ENCODE measurements at places on chromosomes 16 and 17. TPM values are rescaled to one million over a fixed set of nuclear protein-coding genes. Genes with fewer than 3 reads are reported as not detected.

Gene CAMTA2
- total RNA-seq, result 41.6 TPM

Gene NPIPA3
- total RNA-seq, result 1.6 TPM

Gene HGS
- 118 TPM for total RNA-seq

Gene AKAP10
- total RNA-seq, result 36.0 TPM

Gene HS3ST6
- not detected for total RNA-seq

Gene DBNDD1
- total RNA-seq, result 2.8 TPM

Gene KCNJ12
- not detected for total RNA-seq

DNA sequence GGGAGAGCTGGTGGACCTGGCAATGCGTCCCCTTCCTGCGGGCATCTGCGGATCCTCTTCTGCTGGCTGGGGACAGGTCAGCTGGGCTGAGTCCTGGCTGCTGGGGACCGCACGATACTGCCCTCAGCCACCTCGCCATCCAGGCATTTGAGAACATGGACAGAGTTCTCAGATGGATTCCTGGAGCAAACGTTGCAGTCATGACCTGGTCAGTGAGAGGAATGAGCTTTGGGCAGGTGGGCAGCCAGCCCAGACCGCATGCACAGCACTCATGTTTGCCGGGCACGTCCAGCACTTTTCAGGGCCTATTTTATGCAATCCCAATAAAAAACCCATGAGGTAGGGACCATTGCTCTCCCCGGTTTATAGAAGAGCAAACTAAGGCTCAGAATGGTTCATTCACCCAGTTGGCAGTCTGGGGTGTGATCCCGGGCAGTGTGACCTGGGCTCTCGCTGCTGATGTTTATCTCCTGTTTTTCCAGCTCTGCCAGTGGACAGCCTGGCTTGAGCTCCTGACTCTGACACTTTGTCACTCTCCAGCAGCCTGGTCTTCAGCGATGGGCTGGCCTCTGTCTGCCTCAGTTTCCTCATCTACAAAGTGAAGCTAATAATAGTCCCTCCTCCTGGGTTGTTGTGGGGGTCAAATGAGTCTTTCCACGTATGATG is 294.7 kb downstream of the IRF8 start:
- H3K36me3 ChIP-seq, result no peaks in the 10 kb centered on the region
- H3K4me1 ChIP-seq, result no peaks in the 10 kb centered on the region
- no peak for DNase-seq
- no peak overlapping the region for H3K4me3 ChIP-seq
- H3K27ac ChIP-seq, result no peak overlapping the region
- H3K27me3 ChIP-seq, result peaks cover 53% of the 10 kb centered on the region

DNA sequence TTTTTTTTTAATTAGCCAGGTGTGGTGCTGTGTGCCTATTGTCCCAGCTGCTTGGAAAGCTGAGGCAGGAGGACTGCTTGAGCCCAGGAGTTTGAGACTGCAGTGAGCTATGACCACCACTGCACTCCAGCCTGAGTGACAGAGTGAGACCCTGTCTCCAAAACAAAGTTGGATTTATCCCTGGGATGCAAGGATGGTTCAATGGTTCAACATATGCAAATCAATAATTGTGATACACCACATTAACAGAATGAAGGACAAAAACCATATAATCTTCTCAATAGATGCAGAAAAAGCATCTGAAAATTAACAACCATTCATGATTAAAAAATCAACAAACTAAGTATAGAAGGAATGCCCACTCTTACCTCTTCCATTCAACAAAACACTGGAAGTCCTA is 33.5 kb downstream of the CDR2 start:
- no peaks in the 10 kb centered on the region for H3K4me1 ChIP-seq
- no peaks in the 10 kb centered on the region for H3K27me3 ChIP-seq
- no peak for DNase-seq
- no peak overlapping the region for H3K27ac ChIP-seq
- no peak overlapping the region for H3K4me3 ChIP-seq

DNA sequence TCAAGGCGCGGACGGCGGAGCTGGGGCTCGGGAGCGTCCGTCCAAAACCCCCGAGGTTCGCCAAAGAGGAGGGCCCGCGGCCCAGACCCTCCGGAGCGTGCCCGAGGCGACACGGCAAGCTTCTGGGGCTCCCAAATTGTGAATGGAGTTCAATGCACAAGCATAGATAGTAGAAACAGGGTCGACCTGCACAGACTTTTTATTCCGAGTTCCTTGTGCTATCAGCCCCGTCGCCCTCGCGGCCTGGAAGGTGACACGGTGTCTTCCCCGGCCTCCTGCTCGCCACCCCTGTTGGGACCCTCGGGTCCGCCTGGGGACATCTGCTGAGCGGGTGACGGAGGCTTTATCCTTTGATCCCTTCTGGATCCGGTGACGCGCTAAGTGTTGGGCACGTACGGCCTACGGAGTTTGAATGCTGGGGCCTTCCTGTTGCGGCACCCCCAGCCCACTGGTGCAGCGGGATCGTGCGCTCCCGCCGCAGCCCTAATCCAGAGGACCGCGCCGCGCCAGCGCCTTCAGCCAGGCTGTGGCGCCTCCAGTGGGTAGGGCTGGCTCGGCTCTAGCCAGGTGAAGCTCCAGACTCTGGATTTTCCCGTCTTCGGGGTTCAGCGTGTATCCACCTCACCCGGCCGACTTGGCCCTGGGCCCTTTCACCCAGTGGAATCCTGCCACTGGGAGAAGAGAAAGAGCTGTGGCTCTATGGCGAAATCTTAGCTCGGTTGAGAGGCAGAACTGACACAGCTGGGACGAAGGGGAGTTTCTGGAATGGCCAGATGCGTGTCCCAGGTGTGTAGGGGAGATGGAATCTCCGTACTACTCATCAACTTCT is 17.0 kb upstream of the NTN1 start:
- H3K27me3 ChIP-seq, result peaks cover 45% of the 10 kb centered on the region
- no peaks in the 10 kb centered on the region for H3K36me3 ChIP-seq
- H3K27ac ChIP-seq, result no peak overlapping the region
- H3K4me1 ChIP-seq, result peaks cover 20% of the 10 kb centered on the region

DNA sequence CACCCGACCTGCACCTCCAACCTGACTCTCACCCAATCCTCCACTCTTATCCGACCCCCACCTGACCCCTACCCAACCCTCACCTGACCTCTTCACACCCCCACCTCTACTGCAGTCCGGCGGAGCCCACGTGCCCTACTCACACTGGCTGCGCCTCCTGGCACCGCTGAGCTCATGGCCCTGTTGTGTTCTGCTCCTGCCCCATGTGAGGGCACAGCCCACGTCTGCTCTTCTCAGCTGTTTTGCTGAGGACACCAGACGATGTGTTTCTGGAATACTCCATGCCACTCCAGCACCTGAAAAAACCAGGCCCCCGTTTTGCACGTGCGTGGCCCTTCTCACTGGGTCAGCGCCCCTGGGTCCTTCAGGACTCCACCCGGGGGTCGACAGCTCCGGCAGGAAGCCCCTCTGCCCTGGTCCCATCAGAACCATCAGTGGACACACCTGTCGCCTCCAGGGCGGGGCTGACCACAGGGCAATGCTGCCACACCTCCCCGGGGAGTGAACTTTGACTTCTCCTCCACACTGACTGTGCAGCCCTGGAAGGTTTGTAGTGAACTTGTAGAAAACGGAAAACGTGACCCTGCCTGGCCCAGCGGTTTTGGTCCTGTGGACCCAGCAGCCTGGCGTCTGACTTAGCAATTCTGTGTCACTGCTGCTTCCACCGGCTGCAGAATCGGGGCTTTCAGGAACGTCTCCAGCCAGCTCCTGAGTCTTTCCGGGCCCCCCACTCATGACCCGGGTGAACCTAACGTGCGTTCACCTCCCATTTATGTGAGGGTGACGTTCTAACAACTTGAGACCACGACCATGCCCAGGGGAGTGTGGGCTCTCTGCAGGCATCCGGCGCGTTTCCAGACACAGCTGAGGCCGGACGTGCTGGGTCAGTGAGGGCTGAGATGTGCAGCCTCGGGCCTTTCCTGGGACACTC is 5.7 kb upstream of the RAB40B start:
- no peak overlapping the region for H3K27ac ChIP-seq
- DNase-seq, result no peak
- no peaks in the 10 kb centered on the region for H3K36me3 ChIP-seq
- H3K4me1 ChIP-seq, result peaks cover 4% of the 10 kb centered on the region
- H3K27me3 ChIP-seq, result no peaks in the 10 kb centered on the region

- H3K36me3 ChIP-seq, result no peaks in the 10 kb centered on the region
- peaks cover 2% of the 10 kb centered on the region for H3K27me3 ChIP-seq
- no peak overlapping the region for H3K4me3 ChIP-seq
- no peak overlapping the region for H3K27ac ChIP-seq
These were observed 6.4 kb upstream of the SOCS3 start for GRCh38 chr17:78366109-78366848.

GRCh38 chr17:7992516-7992915 is 9.9 kb upstream of the GUCY2D start:
- peaks cover 21% of the 10 kb centered on the region for H3K4me1 ChIP-seq
- H3K4me3 ChIP-seq, result no peak overlapping the region
- no peak for DNase-seq
- no peak overlapping the region for H3K27ac ChIP-seq
- no peaks in the 10 kb centered on the region for H3K27me3 ChIP-seq

DNA sequence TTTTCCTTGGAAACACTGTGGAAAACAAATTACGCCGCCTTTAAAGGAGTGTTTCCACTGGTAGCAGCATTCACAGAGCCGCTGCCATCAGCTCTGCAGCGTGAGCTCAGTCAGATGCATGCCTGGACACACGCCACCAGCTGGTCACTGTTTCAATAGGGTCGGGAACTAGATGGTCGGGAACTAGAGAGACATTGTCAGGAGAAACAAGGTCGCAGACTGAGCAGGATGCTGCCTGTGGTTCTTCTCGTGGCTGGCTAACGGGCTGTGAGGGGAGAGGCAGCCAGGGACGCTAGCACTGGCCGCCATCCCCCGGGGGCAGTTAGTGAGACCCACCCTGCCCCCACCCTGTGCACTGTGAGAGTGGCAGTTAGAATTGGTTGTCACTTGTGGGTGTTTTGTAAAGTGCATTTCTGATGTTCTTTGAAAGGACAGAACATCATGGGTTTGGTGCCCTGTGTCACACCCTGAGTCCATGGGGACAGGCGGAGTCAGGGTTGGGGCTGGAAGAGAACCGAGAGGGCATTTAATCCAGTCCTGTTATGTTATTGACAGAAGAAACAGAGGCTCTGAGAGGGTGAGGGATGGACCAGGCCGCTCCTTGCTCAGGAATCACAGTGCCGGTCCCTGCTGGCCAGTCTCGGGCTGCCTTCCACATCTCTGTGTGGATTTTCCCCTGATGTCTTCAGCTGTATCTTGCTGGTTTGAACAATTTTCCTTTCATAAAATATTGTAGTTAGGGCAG is 86.3 kb downstream of the SPECC1 start:
- H3K27me3 ChIP-seq, result no peaks in the 10 kb centered on the region
- no peak overlapping the region for H3K4me3 ChIP-seq
- H3K4me1 ChIP-seq, result no peaks in the 10 kb centered on the region
- no peaks in the 10 kb centered on the region for H3K36me3 ChIP-seq

DNA sequence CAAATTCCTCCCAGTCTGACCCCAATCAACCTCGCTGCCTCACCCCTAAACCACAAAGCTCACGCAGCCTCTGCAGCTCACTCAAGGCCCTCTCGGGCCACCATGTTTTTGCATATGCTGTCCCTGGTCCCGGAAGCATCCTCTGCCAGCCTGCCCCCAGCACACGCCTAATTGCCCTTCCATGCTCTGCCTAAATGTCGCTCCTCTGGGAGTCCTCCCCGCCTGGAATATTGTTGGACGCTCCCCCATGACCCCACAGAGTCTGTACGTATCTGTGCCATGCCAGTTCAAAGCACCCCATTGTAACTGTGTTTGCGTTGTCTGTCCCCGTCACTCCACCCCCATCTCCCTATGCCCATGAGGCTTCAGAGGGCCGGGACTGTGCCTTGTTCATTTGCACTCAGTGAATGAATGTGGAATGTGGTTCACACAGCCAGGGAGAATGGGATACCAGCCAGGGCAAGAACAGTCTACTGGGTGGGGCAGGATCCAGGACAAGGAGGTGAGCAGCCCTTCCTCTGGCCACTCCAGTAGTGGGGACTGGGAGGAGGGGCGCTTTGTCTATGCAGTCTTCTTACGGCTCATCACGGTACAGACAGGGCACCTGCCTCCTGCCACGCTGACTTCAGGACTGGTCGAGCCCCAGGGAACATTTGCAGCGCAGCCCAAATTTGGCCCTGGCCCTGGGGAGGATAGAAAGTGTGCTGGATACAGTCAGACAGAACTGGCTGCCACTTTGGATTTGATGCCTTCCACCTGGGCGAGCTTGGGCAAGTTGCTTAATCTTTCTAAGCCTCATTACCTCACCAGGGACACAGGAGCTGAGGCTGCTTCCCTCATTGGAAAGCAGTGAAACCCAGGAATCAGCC is 48.5 kb downstream of the NOS2 start:
- H3K27ac ChIP-seq, result no peak overlapping the region
- H3K4me3 ChIP-seq, result no peak overlapping the region
- no peaks in the 10 kb centered on the region for H3K27me3 ChIP-seq

DNA sequence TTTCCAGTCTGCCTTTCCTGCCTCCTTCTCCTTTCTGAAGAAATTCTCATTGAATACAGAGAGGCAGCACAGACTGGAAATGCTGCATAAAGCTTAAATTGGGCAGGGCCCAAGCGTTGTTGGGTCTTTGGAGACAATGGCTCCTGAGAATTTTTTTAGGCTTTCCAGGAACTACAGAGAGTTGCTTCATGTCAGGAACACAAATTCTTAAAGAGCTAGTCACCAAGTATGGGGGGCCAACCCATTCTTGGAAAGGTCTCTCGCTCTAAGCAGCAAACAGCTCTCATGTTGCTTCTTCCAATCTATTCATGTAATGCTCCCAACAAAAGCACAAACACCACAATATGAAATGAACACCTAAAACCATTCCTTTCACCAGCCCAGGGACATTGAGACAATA is 6.9 kb downstream of the HNF1B start:
- H3K36me3 ChIP-seq, result no peaks in the 10 kb centered on the region
- no peak for DNase-seq
- peaks cover 12% of the 10 kb centered on the region for H3K4me1 ChIP-seq
- H3K27me3 ChIP-seq, result peaks cover 43% of the 10 kb centered on the region

GRCh38 chr16:29926711-29927052 is 656 bp upstream of the KCTD13 start:
- H3K4me3 ChIP-seq, result peak overlapping the region; percentile 74
- DNase-seq, result no peak
- peaks cover 15% of the 10 kb centered on the region for H3K36me3 ChIP-seq
- peak overlapping the region; percentile 72 for H3K27ac ChIP-seq

DNA sequence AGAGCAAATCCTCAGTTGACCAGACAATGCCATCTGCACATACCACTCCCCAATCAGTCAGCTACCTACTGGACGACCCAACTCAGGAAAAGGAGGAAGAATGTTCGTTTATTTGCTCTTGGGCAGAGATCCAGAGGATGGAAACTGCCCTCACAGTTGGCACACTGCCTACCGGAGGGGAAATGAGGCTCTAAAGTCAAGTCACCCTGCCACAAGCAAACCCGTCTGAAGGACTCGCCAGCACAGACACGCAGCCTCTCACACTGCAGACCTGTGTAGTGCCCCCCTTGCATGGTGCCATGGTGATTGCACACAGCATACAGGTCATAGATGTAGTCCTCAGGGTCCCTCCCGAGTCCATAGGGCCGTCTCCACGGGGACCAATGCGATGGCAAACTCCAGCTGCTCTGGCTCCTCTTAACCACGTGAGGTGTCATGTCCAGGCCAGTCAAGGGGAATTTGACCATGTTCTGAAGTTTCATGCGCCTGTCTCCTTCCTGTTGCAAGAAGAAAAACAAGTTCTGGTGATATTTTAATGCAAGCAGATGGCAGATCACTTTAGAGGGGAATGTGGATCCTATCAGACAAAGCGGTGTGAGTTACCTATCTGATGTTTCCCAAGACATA is 69.5 kb downstream of the USP31 start:
- DNase-seq, result no peak
- no peak overlapping the region for H3K27ac ChIP-seq
- H3K27me3 ChIP-seq, result no peaks in the 10 kb centered on the region
- no peaks in the 10 kb centered on the region for H3K36me3 ChIP-seq
- no peaks in the 10 kb centered on the region for H3K4me1 ChIP-seq

GRCh38 chr16:79213214-79213613 is 387.3 kb downstream of the MAF start:
- no peak for DNase-seq
- no peaks in the 10 kb centered on the region for H3K27me3 ChIP-seq
- H3K27ac ChIP-seq, result no peak overlapping the region
- no peaks in the 10 kb centered on the region for H3K36me3 ChIP-seq
